Calu3 (cell line): ENCODE measurements at places on chromosomes 3 and 15.

DNA sequence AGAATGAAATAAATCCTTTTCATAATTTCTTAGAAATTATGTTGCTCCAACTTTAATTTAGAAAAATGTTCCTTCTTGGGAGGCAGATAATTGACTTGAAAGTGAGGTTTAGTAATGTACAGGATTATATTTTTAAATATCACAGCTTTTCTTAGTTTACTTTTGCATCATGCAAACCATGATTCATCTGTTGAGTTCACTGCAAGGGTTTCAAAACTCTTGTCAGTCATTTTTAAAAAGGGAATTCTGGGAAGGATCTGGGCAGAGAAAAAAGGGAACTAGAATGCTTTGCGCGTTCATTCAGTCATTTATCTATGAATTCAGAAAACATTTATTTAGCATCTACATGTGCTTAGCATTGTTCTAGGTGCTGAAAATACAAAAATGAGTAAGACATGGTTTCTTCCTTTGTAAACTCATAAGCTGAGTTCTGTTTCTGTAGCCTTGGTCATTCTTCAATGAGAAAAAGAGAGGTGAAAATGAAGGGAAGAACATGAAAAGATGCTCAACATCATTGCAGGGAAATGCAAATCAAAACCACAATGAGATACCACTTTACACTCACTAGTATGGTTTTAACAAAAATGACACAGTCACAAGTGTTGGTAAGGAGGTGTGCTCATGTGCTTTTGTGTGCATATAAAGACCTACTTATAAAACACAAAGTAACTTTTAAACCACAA, 209.1 kb downstream of the NR1D2 start:
- DNase-seq, result no peak

DNA sequence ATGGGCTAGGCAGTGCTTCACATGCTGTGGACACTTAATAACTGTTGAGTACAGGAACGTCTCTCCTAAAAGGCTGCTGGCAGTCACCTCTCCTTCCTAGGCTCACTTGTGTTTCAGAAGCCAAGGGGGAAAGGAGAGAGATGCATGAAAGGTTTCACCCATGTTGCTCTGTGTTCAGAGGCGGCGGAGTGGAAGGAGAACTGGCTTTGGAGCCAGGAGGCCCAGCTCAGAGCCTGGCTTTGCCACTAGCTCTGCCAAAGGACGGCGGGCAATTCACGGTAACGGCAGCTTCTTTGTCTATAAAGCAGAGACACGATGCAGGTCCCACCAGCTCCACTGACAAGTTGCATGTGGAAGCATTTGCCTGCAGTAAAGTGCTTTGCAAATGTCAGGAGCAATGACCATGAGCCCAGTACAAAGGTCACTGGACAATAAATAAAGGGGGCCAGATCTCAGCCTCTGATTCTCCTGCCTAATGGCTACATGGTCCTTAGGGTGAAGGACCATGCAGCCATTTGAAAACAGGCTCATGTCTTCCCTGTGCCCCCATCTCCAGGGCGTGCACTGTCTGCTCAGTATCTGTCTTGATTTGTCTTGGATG, 171.7 kb upstream of the TLE3 start:
- no peak for DNase-seq

- no peak for DNase-seq
Measured at GRCh38 chr15:99967841-99968371, 234.7 kb upstream of the LYSMD4 start.

DNA sequence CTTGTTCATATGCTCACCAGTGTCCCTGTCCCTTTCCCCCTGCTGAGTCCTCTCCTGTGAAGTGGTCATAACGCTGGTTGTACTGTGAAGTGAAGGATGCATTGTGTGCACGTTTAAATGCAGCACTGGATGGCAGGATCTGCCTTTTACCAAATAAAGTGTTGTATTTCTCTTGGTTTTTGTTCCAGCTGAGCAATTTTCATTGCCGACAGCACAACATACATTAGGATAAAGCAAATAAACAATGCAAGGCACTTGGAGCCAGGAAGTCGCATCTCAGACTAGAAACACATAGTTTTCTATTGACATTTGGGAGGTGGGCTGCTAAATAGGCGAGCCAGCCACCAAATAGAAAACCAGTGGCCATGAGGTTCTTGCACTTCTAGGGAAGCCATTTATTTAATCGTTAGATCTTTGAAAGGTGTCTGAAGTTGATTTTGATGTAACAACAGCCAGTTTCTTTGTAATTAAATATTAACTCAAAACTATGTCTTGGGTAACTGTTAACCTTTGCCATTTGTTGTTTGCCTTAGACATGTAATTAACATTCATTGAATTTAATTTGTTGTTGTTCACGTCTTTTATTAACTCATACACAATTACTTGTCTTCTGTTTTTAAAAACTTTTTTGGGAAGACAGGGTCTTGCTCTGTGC, 185.3 kb downstream of the FNDC3B start:
- no peak for DNase-seq

GRCh38 chr15:68580026-68580882, 1.5 kb downstream of the CORO2B start:
- no peak for DNase-seq

- DNase-seq, result no peak
Measured at GRCh38 chr3:134667956-134668355, 17.1 kb upstream of the KY start.
